PC-9 (cell line): ENCODE measurements at places on chromosomes 2 and 18. TPM values are rescaled to one million over a fixed set of nuclear protein-coding genes. Genes with fewer than 3 reads are reported as not detected.
A peak's percentile ranks its signal among the peaks of the same experiment; 100 is the strongest.

The CDKL4 gene
- not detected in 2 replicates for total RNA-seq

The NT5C1B gene
- not detected in 2 replicates for total RNA-seq

The PROC gene
- 5.8 and 6.1 TPM in 2 replicates for total RNA-seq

GRCh38 chr2:200615247-200615646 lies 29.4 kb downstream of the AOX1 start:
- no peaks in the 10 kb centered on the region for H3K36me3 ChIP-seq
- H3K27me3 ChIP-seq = no peaks in the 10 kb centered on the region
- H3K4me1 ChIP-seq = peaks cover 25% of the 10 kb centered on the region

DNA sequence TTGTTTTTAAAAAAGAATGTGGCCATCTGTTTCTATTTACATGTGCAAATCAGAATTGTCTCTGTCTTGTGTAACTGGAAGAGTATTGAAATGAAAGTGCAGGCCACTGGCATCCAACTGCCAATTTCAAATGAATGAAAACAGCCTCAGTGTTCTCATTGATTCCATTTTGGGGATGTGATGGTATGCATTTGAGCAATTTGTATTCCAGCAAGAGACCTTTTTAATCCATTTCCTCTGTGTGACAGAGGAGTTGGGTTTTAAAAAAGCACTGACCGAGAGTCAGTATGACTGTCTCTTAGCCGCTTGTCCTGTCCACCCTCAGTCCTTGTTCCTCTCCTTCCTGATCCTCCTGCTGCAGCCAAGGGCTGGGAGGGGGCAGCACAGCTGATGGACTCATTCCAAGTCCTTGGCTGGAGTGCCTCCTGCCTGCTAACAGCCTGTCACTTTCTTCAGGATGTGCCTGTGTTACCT lies 50.0 kb downstream of the ASAP2 start:
- H3K27me3 ChIP-seq = no peaks in the 10 kb centered on the region
- no peak for DNase-seq
- H3K4me3 ChIP-seq = no peak overlapping the region
- peaks cover 22% of the 10 kb centered on the region for H3K4me1 ChIP-seq
- no peak overlapping the region for H3K27ac ChIP-seq
- peaks cover 4% of the 10 kb centered on the region; the same call in 1 of the 2 replicates for H3K36me3 ChIP-seq

- DNase-seq = no peak
- H3K36me3 ChIP-seq = no peaks in the 10 kb centered on the region
- no peaks in the 10 kb centered on the region for H3K4me1 ChIP-seq
- no peak overlapping the region for H3K27ac ChIP-seq
- no peaks in the 10 kb centered on the region for H3K27me3 ChIP-seq
Measured at GRCh38 chr2:45345331-45346234, 265.5 kb downstream of the SRBD1 start.

DNA sequence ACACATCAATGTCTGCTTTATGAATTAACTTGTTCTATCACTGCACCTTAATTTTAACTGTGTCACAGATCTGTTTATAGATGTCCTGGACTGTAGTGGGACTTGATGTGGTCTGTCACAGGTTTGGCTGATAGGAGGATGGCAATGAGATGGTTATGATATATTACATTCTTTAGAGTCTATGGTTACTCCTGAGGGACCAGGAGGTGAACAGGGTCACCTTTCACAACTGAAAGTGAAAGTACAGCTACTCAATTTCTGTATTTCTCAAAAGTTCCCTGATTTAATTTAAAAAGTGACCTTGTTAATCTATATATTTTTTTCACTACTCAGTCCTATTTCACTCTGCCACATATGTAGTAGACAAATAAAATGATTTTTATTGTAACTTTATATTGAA lies 1284.1 kb upstream of the GYPC start:
- H3K27ac ChIP-seq = no peak overlapping the region
- H3K36me3 ChIP-seq = no peaks in the 10 kb centered on the region
- DNase-seq = no peak
- no peaks in the 10 kb centered on the region for H3K27me3 ChIP-seq

DNA sequence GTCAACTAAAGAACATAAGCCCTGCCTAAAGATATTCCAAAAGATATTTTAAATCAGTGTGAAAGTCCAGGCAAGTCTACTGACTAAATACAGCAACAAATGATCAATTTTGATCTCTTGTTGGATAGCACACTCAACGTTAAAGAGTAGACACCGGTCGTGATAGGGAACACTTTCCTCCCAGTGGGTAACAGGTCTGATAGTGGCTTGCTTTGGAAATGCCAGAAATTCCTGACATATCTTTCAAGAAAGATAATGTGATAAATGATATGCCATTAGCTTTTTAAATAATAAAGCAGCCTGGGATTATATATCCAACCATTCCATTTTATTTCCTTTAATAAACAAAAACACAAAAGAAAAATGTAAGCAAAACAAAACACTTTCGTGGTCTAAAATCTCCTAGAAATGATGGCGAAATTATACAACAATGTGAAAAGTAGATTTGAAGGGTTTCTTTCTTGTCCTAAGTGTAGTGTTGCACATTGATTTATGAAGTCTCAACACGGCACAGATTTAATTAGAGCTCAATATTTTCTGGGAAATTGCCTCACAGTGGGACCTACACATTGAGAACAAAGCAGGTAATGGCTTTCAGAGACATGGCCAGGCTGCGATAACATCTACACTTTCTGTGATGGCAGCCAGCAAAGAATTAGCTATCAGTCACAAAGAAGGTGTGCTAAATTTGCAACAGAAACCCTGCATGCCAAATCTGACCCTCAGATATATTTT lies 158.6 kb downstream of the PPP1R1C start:
- no peaks in the 10 kb centered on the region for H3K4me1 ChIP-seq
- no peaks in the 10 kb centered on the region for H3K27me3 ChIP-seq
- H3K4me3 ChIP-seq = no peak overlapping the region

- H3K27me3 ChIP-seq = no peaks in the 10 kb centered on the region
- peaks cover 6% of the 10 kb centered on the region; the same call in 1 of the 2 replicates for H3K4me1 ChIP-seq
- DNase-seq = no peak
- no peak overlapping the region for H3K27ac ChIP-seq
- H3K36me3 ChIP-seq = no peaks in the 10 kb centered on the region
Measured at GRCh38 chr18:45783097-45784075, 42.1 kb upstream of the SIGLEC15 start.

GRCh38 chr2:134466141-134466540 lies 212.3 kb downstream of the MGAT5 start:
- H3K27ac ChIP-seq = no peak overlapping the region
- H3K4me1 ChIP-seq = no peaks in the 10 kb centered on the region
- no peak overlapping the region for H3K4me3 ChIP-seq
- no peaks in the 10 kb centered on the region for H3K27me3 ChIP-seq
- DNase-seq = peak; percentile 45
- H3K36me3 ChIP-seq = no peaks in the 10 kb centered on the region

GRCh38 chr2:232894746-232895145 lies 24.7 kb downstream of the SNORC start:
- H3K27me3 ChIP-seq = no peaks in the 10 kb centered on the region
- H3K4me1 ChIP-seq = no peaks in the 10 kb centered on the region
- DNase-seq = no peak
- no peak overlapping the region for H3K27ac ChIP-seq
- no peaks in the 10 kb centered on the region for H3K36me3 ChIP-seq
- H3K4me3 ChIP-seq = no peak overlapping the region

- peaks cover 10% of the 10 kb centered on the region for H3K4me1 ChIP-seq
- H3K27me3 ChIP-seq = no peaks in the 10 kb centered on the region
- no peak for DNase-seq
- no peaks in the 10 kb centered on the region for H3K36me3 ChIP-seq
- peak overlapping the region; percentile 64; the same call in 1 of the 2 replicates for H3K4me3 ChIP-seq
Measured at GRCh38 chr2:219443016-219443696, 8.5 kb downstream of the SPEG start.

GRCh38 chr2:18077704-18078103 lies 199.2 kb downstream of the KCNS3 start:
- H3K27ac ChIP-seq = no peak overlapping the region
- no peaks in the 10 kb centered on the region for H3K27me3 ChIP-seq
- H3K4me3 ChIP-seq = no peak overlapping the region
- no peaks in the 10 kb centered on the region for H3K4me1 ChIP-seq
- H3K36me3 ChIP-seq = no peaks in the 10 kb centered on the region
- no peak for DNase-seq

GRCh38 chr2:157476953-157477709 lies 33.2 kb upstream of the CYTIP start:
- no peak overlapping the region for H3K4me3 ChIP-seq
- no peaks in the 10 kb centered on the region for H3K4me1 ChIP-seq
- no peak for DNase-seq
- no peak overlapping the region for H3K27ac ChIP-seq

DNA sequence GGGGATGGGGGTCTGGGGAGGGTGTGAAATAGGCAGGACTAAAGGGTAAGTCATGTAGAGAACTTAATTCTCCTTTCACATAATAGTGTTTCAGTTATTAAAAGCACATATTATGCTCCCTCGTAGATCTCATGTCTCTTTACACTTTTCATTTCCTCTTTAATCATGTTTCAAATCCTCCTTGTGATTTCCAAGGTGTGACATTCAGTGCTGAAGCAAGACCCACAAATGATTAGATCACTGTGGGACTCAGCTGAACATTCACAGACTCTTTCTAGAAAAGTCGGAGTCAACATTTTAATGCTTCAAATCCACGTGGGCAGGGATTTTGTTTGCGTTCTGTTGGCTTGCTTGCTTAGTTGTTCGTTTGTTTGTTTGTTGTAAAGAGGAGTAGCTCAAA lies 34.7 kb upstream of the CALCRL start:
- H3K36me3 ChIP-seq = no peaks in the 10 kb centered on the region
- no peak overlapping the region for H3K27ac ChIP-seq
- no peaks in the 10 kb centered on the region for H3K27me3 ChIP-seq
- H3K4me1 ChIP-seq = no peaks in the 10 kb centered on the region

- no peak for DNase-seq
- H3K4me3 ChIP-seq = no peak overlapping the region
- H3K4me1 ChIP-seq = no peaks in the 10 kb centered on the region
- peaks cover 22% of the 10 kb centered on the region for H3K27me3 ChIP-seq
- H3K36me3 ChIP-seq = no peaks in the 10 kb centered on the region
Measured at GRCh38 chr18:5058768-5059695, 138.0 kb downstream of the AKAIN1 start.
